ENCODE measurements at places on chromosomes 16 and 17. TPM values are rescaled to one million over a fixed set of nuclear protein-coding genes. Genes with fewer than 3 reads are reported as not detected.

DNA sequence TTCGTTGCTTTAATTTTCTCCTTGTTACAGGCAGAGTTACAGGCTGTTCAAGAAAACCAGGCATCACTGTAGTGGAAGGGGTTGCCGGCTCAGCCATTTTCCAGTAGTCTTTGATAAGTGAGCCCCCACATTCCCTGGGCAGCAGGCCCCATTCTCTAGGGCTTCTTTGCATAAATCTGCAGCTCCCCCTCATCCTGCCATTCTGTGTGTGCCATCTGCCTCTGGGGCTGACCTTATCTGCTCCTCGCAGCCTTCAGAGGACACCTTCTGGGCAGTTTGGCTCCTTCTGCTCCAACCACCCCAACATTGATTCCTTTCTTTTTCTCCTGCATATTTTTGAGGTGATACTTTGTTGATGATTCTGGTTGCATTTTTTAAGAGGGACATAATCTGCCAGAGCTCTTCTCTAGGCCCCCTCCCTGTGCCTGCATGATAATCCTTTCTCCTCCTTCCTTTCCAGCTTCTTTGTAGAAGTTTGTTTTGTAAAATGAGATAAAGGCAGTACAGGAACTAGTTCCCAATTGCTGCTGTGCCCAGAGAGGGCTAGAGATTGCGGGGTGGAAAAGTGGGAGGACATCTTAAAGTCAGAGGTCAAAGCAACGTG, 17.1 kb downstream of the RND2 start:
- no peak overlapping the region for H3K27ac ChIP-seq
- no peaks in the 10 kb centered on the region for H3K36me3 ChIP-seq
- H3K4me3 ChIP-seq: no peak overlapping the region
- H3K27me3 ChIP-seq: no peaks in the 10 kb centered on the region
- H3K4me1 ChIP-seq: peaks cover 6% of the 10 kb centered on the region

- H3K27ac ChIP-seq: no peak overlapping the region
- no peak overlapping the region for H3K4me3 ChIP-seq
- peak; percentile 31 for DNase-seq
- no peaks in the 10 kb centered on the region for H3K27me3 ChIP-seq
Measured at GRCh38 chr16:102060-102855, 24.2 kb downstream of the MPG start.

DNA sequence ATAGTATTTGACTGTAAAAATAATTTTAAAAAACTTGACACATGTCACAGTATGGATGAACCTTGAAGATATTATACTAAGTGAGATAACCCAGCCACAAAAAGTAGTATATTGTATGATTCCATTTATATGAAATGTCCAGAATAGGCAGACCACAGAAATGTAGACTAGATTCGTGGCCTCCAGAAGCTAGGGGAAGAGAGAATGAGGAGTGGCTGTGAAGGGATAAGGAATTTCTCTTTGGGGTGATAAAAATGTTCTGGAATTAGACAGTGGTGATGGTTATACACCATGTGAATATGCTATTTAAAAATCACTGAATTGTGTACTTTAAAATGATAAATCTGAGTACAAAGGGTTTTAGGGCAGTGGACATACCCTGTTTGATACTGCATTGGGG, 253.1 kb upstream of the DYNLRB2 start:
- H3K4me3 ChIP-seq: no peak overlapping the region
- no peaks in the 10 kb centered on the region for H3K27me3 ChIP-seq
- H3K4me1 ChIP-seq: peaks cover 5% of the 10 kb centered on the region
- no peak for DNase-seq
- H3K36me3 ChIP-seq: no peaks in the 10 kb centered on the region

DNA sequence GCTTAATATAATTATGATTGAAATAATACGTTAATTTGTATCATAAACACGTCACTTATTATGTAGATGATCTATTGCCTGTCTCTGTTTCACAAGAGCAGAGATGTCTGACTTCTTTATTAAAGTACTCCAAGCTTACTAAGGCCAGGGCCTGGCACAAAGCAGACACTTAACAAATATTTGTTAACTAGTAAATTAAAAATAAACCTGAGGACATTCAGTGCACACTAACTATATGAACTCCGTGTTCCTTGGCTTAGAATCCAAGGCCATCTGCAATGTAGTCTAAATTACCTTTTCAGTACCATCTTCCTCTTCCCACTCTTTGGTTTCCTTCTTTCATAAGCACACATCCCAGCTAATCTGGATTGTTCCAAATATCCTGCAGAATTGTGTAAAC, 210.8 kb upstream of the SOX9 start:
- no peaks in the 10 kb centered on the region for H3K27me3 ChIP-seq
- H3K36me3 ChIP-seq: no peaks in the 10 kb centered on the region
- no peak overlapping the region for H3K4me3 ChIP-seq
- DNase-seq: no peak

DNA sequence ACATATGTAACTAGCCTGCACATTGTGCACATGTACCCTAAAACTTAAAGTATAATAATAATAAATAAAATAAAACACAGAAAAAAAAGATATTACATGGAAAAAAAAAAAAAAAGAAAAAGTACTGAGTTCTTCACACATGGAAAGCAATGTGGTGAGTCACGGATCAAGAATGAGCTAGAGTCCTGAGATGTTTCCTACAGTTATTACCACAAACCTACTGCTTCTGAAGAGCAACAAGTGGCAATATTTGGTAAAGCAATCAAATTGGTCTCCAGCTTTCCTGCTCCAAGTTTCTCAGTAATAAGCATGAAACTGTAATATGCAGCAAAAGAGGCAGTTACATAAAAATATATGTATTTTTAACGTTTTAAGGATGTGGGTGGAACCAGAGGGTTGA, 223.3 kb upstream of the SALL1 start:
- no peaks in the 10 kb centered on the region for H3K36me3 ChIP-seq
- H3K4me3 ChIP-seq: no peak overlapping the region
- peaks cover 3% of the 10 kb centered on the region for H3K27me3 ChIP-seq
- H3K4me1 ChIP-seq: no peaks in the 10 kb centered on the region

GRCh38 chr16:76897816-76898215, 293.2 kb upstream of the MON1B start:
- no peak for DNase-seq
- H3K4me1 ChIP-seq: no peaks in the 10 kb centered on the region
- H3K4me3 ChIP-seq: no peak overlapping the region
- H3K36me3 ChIP-seq: no peaks in the 10 kb centered on the region

DNA sequence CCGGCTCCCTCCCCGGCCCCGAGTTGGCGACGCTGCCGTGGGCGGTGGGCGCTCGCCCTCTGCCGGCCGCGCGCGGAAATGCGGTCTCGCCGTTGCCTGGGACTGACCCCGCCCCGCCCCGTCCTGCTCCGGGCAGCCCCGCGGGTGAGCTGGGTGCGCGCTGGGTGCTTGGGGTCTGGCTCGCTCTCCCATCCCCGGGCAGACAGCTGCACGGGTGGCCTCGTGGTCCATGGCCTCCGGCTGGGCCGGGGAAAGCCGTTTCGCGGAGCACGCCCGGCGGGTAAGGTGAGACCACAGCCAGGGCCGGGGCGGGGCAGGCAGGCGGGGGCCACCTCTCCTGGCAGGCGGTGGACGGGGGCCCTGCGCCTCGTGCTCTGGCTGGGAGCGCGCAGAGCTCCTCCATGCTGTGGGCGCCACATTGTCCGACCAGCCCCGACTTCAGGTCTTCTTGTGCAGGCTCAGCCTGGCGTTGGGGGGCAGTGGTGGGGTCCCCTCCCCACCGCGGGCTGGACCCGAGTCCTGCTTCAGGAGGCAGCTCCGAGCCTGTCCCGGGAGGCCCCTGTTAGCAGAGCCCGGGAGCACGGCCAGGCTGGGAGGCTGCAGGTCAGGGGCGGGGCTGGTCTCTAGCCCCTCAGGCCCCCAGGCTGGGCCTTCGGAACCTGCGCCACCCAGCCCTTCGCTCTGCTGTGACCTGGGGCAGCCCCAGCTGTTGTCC, 7.0 kb upstream of the C1QTNF8 start:
- 0 out of 2 replicates have a peak, but pooled peaks cover 2% of the 10 kb centered on the region for H3K4me1 ChIP-seq
- H3K36me3 ChIP-seq: no peaks in the 10 kb centered on the region
- H3K4me3 ChIP-seq: no peak overlapping the region
- DNase-seq: no peak
- no peak overlapping the region for H3K27ac ChIP-seq

GRCh38 chr16:85798901-85799496, 345 bp downstream of the EMC8 start:
- H3K36me3 ChIP-seq: peaks cover 45% of the 10 kb centered on the region
- peak overlapping the region; percentile 66 for H3K27ac ChIP-seq
- no peaks in the 10 kb centered on the region for H3K27me3 ChIP-seq
- peak; percentile 28 for DNase-seq
- H3K4me3 ChIP-seq: peak overlapping the region; percentile 94
- peaks cover 2% of the 10 kb centered on the region for H3K4me1 ChIP-seq

DNA sequence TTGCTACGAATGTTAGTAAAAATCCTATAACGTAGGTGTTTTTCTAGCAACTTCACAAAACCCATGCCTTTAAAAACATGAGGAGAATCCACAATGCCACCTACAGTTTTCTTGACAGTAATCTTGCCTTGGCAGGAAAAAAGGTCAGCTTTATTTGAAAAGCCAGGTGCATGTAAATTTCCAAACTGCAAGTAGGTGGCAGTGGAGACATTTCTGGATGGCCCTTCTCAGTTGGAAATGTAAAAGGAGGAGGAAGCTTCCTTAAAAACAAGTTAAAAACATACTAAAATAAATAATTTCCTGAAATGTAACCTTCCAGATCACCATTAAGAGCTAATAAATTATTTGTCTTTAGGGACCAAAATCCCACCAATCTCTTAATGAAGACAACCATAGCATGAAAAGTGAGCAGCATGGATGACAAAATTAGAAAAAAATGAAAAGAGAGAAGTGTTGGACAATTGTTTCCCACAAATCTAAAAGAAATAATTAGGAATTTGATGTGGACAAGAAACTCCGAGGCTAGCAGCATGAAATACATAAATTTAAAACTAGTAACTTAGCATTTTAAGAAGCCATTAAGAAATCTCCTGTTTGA, 152.2 kb downstream of the SNX11 start:
- peak; percentile 45 for DNase-seq
- no peak overlapping the region for H3K4me3 ChIP-seq
- peaks cover 27% of the 10 kb centered on the region for H3K27me3 ChIP-seq
- H3K4me1 ChIP-seq: no peaks in the 10 kb centered on the region
- no peaks in the 10 kb centered on the region for H3K36me3 ChIP-seq

- no peak overlapping the region for H3K4me3 ChIP-seq
- no peak overlapping the region for H3K27ac ChIP-seq
- H3K4me1 ChIP-seq: no peaks in the 10 kb centered on the region
- no peaks in the 10 kb centered on the region for H3K36me3 ChIP-seq
- no peaks in the 10 kb centered on the region for H3K27me3 ChIP-seq
Measured at GRCh38 chr17:65413390-65413789, 148.1 kb downstream of the AXIN2 start.

DNA sequence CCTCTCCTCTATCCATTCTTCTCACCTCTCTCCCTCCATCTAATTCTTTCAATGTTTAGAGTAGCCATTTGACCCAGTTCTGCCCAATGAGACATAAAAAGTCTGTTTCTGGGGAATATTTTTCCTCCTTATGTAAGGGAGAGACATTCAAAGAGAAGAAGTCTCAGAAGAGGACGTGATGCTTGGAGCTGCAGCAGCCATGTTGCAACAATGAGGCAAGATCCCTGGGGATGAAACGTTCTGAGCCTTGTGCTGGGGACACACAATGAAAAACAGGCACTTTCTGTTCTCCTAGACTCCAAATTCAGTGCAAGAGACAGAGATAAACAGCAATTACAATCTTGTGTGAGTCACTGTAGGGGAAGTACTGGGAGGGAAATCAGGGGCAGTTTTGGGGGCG, 130.8 kb downstream of the FOXL1 start:
- no peak overlapping the region for H3K4me3 ChIP-seq
- no peaks in the 10 kb centered on the region for H3K36me3 ChIP-seq
- no peak overlapping the region for H3K27ac ChIP-seq
- no peaks in the 10 kb centered on the region for H3K4me1 ChIP-seq
- peaks cover 11% of the 10 kb centered on the region for H3K27me3 ChIP-seq
- DNase-seq: no peak

- H3K4me1 ChIP-seq: no peaks in the 10 kb centered on the region
- DNase-seq: no peak
- no peaks in the 10 kb centered on the region for H3K27me3 ChIP-seq
Measured at GRCh38 chr17:5210614-5211252, 19.1 kb upstream of the ZNF594 start.

Gene PDILT
- not detected for total RNA-seq

Gene CDH8
- total RNA-seq: not detected

Gene LUC7L
- total RNA-seq: 33.3 TPM

Gene FNDC8
- not detected for total RNA-seq

Gene SYNGR3
- total RNA-seq: 1.9 TPM

Gene SMIM22
- total RNA-seq: not detected

Gene PRAC1
- not detected for total RNA-seq

Gene CCL17
- not detected for total RNA-seq

Gene TAT
- not detected for total RNA-seq

Gene CD300H
- not detected for total RNA-seq

Gene OR4D1
- total RNA-seq: not detected
